Glutamatergic neuron (in vitro differentiated cells): ENCODE measurements at places on chromosomes 3 and 15. TPM values are rescaled to one million over a fixed set of nuclear protein-coding genes. Genes with fewer than 3 reads are reported as not detected.
A peak's percentile ranks its signal among the peaks of the same experiment; 100 is the strongest.

SAMMSON gene
- not detected for total RNA-seq

DNA sequence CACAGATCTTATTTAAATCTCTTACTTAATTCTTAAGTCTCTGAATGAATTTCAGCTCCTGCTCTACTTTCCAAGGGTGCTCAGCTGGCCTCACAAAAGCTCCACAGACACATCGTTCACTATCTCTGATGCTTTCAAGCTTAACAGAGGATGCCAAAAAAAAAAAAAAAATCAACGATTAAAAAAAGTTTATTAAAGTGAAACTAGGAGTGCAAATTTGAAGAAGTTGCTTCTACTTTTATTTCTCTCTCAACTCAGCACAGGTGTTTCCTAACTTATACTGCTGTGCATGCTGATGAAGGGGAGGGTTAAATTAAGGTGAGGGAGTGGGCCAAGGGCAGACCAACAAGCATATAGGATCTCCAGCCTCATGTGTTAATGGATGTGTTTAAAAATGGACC is 157.2 kb downstream of the TIGIT start:
- no peak overlapping the region for H3K27ac ChIP-seq
- peaks cover 15% of the 10 kb centered on the region for H3K4me1 ChIP-seq
- no peak for DNase-seq
- peak overlapping the region; percentile 65 for H3K4me3 ChIP-seq
- no peaks in the 10 kb centered on the region for H3K27me3 ChIP-seq

- DNase-seq, result no peak
- no peak overlapping the region for H3K4me3 ChIP-seq
- no peaks in the 10 kb centered on the region for H3K36me3 ChIP-seq
- H3K27ac ChIP-seq, result no peak overlapping the region
- H3K4me1 ChIP-seq, result no peaks in the 10 kb centered on the region
- no peaks in the 10 kb centered on the region for H3K27me3 ChIP-seq
These were observed 6.9 kb upstream of the NFKBIZ start for GRCh38 chr3:101842245-101842934.

DNA sequence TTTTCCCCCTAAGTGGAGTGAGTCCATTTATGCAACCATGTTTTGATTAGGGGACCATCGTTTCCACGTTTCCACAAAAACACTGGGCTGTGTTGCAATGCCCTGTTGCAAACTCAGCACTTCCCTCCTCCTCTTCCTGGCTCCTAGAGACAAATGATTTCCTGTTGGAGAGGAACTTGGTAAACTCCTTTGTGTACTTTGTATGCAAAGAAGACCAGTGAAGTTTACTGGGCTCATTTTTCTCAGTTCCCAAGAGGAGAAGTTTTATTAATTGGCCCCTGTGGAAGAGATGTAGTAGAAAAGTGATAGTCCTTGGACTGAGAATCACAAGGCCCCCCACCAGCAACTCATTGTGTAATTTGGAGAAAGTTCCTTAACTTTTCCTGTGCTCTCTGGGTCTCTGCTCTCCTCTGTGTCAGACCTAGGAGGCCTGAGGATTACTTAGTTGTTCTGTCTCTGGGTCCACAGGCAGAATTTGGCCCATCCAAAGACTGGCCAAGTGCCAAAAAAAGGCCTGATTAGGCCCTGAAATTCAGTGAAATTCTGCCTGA is 95.0 kb downstream of the ATG7 start:
- no peaks in the 10 kb centered on the region for H3K4me1 ChIP-seq
- H3K36me3 ChIP-seq, result no peaks in the 10 kb centered on the region

C3orf85 gene
- not detected for total RNA-seq

NPAP1 gene
- 0.07 TPM for total RNA-seq

GRCh38 chr3:52043750-52044149 is 12.6 kb downstream of the DUSP7 start:
- H3K4me1 ChIP-seq, result peaks cover 22% of the 10 kb centered on the region
- no peak overlapping the region for H3K27ac ChIP-seq
- peaks cover 7% of the 10 kb centered on the region for H3K27me3 ChIP-seq
- H3K36me3 ChIP-seq, result no peaks in the 10 kb centered on the region
- DNase-seq, result no peak
- H3K4me3 ChIP-seq, result no peak overlapping the region

TEX55 gene
- not detected for total RNA-seq

DNA sequence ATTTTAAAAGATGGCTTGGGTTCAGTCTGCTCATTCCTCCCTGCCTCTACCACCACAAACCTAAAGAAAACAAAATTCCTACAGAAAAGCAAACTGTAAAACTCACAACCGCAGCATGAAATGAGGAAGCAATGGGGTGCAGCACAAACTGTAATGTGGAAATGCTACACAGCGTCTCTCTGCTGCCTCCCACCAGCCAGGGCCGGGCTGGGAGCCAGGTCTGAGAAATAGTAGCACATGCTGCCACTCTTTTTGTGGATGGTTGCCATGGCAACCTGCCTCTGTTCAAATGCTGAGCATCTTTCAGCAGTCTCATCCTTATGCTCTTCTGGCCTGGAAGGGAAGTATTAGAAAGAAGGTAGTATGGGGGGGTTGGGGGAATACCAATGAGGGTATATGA is 55.4 kb downstream of the EOMES start:
- peaks cover 6% of the 10 kb centered on the region for H3K4me1 ChIP-seq
- no peak overlapping the region for H3K27ac ChIP-seq
- H3K36me3 ChIP-seq, result no peaks in the 10 kb centered on the region
- DNase-seq, result peak; percentile 60

DNA sequence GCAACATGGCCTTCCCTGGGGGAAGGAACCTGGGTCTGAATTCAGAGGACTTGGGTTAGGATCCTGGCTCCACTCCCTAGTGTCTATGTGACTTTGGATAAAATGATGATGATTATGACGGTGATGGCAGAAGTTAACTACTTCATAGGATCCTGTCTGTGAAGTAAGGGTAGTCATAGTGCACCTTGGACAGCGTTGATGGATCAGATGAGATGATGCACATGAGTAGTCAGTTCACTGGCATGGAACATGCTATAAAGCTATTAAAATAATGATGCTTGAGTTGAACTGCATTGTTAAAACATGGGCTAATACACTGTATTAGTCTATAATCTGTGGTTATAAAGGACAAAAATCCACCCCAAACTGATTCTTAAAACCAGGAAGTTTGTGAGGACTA is 62.0 kb downstream of the EEFSEC start:
- H3K4me1 ChIP-seq, result peaks cover 1% of the 10 kb centered on the region
- H3K27me3 ChIP-seq, result peaks cover 2% of the 10 kb centered on the region
- H3K27ac ChIP-seq, result no peak overlapping the region
- no peak for DNase-seq

EPHB1 gene
- 16.3 TPM for total RNA-seq

ERC2 gene
- total RNA-seq, result 48.3 TPM

AMT gene
- total RNA-seq, result 12.4 TPM

TM4SF4 gene
- not detected for total RNA-seq

GRCh38 chr3:1693145-1693544 is 405.5 kb upstream of the CNTN4 start:
- H3K27me3 ChIP-seq, result peaks cover 4% of the 10 kb centered on the region
- no peak for DNase-seq
- no peak overlapping the region for H3K27ac ChIP-seq
- H3K4me3 ChIP-seq, result no peak overlapping the region
- peaks cover 5% of the 10 kb centered on the region for H3K4me1 ChIP-seq

GRCh38 chr15:65385870-65386258 is 8.1 kb upstream of the IGDCC3 start:
- peaks cover 5% of the 10 kb centered on the region for H3K36me3 ChIP-seq
- H3K27me3 ChIP-seq, result peaks cover 2% of the 10 kb centered on the region
- no peak overlapping the region for H3K27ac ChIP-seq
- peaks cover 23% of the 10 kb centered on the region for H3K4me1 ChIP-seq
- H3K4me3 ChIP-seq, result peak overlapping the region; percentile 25

GRCh38 chr15:87575896-87576473 is 680.6 kb downstream of the NTRK3 start:
- H3K27ac ChIP-seq, result no peak overlapping the region
- H3K4me1 ChIP-seq, result peaks cover 5% of the 10 kb centered on the region
- DNase-seq, result no peak
- H3K36me3 ChIP-seq, result no peaks in the 10 kb centered on the region

GRCh38 chr3:177150970-177151627 is 46.2 kb downstream of the TBL1XR1 start:
- H3K27ac ChIP-seq, result no peak overlapping the region
- H3K4me1 ChIP-seq, result peaks cover 13% of the 10 kb centered on the region
- H3K4me3 ChIP-seq, result no peak overlapping the region
- no peak for DNase-seq

GRCh38 chr3:194404365-194405140 is 5.5 kb upstream of the GP5 start:
- no peak for DNase-seq
- H3K27ac ChIP-seq, result no peak overlapping the region
- H3K4me1 ChIP-seq, result peaks cover 2% of the 10 kb centered on the region
- H3K4me3 ChIP-seq, result no peak overlapping the region
- H3K36me3 ChIP-seq, result no peaks in the 10 kb centered on the region

DNA sequence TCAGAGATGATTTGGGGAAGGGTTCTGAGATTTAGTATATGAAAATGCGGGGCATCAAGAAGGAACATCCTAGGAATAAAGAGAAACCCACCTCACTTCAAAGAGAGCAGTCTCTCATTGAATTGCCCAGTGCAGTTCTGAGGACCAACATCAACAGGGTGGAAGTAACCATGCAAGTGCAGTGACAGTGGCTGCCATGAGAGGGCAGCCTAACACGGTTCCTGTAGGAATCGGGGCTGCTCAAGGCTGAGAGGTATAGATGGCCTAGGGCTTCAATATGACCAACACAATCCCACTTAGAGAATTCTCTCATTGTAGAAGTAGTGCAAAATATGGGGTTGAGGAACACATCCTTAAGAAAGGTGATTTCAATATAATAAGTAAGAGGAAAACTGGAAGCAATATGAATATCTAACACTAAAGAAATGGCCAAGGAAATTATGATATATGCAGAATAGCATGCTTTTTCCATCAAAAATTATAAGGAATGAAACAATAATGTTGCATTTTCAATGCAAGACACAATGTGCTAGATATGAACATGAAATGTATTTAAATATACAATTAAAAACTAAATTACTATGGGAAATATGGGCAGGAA is 51.1 kb upstream of the ARRDC4 start:
- no peaks in the 10 kb centered on the region for H3K27me3 ChIP-seq
- no peak overlapping the region for H3K27ac ChIP-seq
- no peaks in the 10 kb centered on the region for H3K36me3 ChIP-seq
- no peak overlapping the region for H3K4me3 ChIP-seq
- DNase-seq, result peak; percentile 85

LRRC2 gene
- total RNA-seq, result not detected

- H3K36me3 ChIP-seq, result peaks cover 9% of the 10 kb centered on the region
- no peaks in the 10 kb centered on the region for H3K27me3 ChIP-seq
- H3K4me3 ChIP-seq, result no peak overlapping the region
- no peaks in the 10 kb centered on the region for H3K4me1 ChIP-seq
- DNase-seq, result no peak
These were observed 304.8 kb downstream of the VPS13C start for GRCh38 chr15:61755467-61755866.

NEO1 gene
- total RNA-seq, result 157 TPM

MYZAP gene
- total RNA-seq, result not detected

- H3K27me3 ChIP-seq, result peaks cover 7% of the 10 kb centered on the region
- peaks cover 17% of the 10 kb centered on the region for H3K4me1 ChIP-seq
- H3K27ac ChIP-seq, result no peak overlapping the region
- H3K4me3 ChIP-seq, result no peak overlapping the region
- no peaks in the 10 kb centered on the region for H3K36me3 ChIP-seq
These were observed 29.2 kb downstream of the EPHB3 start for GRCh38 chr3:184590795-184591194.

DNA sequence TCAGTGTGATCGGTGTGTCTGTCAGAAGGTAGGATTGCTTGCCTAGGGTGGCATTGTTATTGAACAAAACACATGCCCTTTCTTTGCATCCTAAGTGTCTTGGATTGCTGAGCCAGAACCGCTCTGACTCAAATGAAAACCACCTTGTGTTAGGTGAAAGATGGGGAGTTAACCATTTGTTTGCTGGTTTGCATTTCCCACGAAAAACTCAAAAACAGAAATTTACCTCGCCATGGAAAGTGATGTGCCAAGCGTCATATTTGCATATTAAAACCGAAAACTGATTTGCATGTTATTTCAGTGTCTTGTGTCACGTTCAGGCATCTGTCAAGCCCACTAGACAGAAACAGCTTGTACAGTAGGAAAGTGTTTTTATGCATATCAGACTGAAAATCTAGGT is 474.6 kb upstream of the TPRG1 start:
- H3K36me3 ChIP-seq, result no peaks in the 10 kb centered on the region
- DNase-seq, result no peak
- H3K27me3 ChIP-seq, result peaks cover 2% of the 10 kb centered on the region
- no peak overlapping the region for H3K4me3 ChIP-seq
